NCI-H1930 (cell line): ENCODE measurements at places on chromosomes 12 and 14.

DNA sequence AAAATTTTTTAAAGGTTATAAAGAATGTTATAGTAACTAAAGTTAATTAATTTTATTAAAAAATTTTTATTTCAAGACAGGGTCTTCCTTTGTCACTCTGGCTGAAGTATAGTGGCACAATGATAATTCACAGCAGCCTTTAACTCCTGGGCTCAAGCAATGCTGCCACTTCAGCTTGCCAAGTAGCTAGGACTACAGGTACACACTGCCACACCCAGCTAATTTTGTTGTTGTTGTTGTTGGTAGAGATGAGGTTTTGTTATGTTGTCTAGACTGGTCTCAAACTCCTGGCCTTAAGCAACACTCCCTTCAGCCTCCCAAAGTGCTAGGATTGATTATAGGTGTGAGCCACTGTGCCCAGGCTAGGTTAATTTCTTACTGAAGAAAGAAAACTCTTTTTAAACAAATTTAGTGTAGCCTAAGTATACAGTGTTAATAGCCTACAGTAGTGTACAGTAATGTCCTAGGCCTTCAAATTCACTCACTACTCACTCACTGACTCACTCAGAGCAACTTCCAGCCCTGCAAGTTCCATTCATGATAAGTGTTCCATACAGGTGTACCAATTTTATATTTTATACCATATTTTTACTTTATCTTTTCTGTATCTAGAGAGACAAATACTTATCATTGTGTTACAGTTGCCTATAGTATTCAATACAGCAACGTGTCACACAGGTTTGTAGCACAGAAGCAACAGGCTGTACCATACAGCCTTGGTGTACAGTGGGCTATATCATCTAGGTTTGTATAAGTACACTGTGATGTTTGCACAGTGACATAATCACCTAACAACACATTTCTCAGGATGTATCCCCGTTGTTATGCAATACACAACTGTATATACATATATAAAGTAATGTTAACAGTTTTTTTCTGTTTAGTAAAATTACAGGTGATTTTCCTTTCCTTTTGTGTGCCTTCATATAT, 24.7 kb upstream of the DNAAF2 start:
- no peak for DNase-seq

- no peak for DNase-seq
These were observed 239.7 kb downstream of the TRHDE start for GRCh38 chr12:72511906-72512305.

GRCh38 chr12:19675361-19675760, 236.1 kb downstream of the AEBP2 start:
- no peak for DNase-seq

DNA sequence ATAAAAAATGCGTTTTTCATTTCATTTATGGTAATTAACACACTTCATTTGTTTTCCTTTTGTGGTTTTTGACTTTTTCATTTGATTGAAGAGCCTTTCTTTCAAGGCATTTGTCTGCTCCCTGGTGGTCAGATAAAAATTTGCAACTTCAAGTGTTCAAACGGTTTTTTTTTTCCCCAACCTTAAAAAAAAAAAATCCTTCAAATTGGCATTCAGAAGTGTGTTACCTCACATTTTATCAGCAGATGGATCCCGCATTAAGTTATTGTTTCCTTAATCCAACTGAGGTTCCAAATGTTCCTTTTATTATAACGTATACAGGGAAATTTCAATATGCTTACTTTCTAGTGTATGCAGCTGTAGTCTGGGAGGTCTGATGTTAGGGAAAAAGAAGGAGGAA, 47.2 kb downstream of the MYF5 start:
- DNase-seq = no peak

DNA sequence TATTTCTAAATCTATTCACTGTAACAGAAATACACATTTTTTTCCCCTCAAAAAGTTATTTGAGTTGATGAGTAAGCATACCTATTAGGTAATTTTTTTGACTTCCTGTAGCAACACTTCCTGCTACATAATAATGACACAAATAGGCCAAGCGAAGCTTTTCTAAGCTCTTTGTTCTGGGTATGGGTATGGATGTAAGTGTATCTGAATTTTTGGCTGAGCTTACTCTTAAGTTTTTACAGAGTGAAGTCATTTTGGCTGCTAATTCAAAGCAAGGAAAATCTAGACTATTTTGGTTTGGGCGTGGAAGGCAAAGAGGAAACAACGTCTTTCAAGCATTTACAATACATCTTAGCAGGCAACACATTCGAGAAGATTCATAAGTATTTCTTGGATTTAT, 1206.0 kb upstream of the FLRT2 start:
- DNase-seq = no peak

GRCh38 chr12:106724934-106725333, 49.5 kb upstream of the RIC8B start:
- DNase-seq = no peak

- no peak for DNase-seq
These were observed 10.8 kb downstream of the ITPK1 start for GRCh38 chr14:93104961-93105360.

DNA sequence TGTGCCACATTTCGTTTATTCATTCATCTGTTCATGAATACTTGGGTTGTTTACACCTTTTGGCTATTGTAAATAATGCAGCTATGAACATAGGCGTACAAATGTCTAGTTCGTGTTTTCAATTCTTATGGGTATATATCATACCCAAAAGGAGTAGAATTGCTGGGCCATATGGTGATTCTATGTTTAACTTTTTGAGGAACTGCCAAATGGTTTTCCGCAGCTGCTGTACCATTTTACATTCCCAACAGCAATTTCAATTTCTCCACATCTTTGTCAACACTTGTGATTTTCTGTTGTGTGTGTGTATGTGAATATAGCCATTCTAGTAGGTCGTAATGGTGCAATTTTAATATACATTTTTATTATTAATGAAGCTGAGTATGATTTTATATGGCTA, 326.2 kb downstream of the ETNK1 start:
- no peak for DNase-seq

DNA sequence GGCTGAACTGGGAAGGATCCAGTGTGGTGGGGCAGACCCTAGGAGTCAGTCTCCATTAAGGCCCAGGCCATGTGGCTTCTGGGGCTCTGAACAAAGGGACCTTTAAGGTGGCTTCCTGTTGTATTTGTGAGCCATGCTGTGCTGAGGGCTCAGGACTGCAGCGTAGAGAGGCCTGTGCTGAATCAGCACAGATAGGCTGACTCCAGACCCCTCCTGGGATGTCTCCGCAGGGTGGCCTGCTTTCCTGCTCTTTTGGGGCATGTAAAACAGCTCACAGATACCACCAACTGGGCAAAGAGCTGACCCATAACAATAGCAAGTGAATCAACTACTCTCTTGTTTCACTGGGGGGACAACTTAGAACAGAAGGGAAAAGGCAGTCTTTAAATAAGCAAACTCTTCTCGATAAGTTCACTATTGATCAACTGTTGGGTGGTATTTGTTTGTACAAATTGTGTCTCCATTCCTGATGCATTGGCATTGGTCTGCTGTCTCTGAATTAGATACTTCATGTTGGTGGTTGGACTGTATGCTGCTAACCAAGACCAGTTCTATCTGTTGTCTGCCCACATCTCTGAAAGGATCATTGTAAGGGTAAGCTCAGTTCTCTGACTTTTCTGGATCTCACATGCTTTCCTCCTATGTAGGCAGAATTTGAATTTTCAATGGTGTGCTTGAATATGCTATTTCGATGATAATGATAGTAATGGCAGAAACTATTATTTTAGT, 71.8 kb downstream of the MYRFL start:
- no peak for DNase-seq

DNA sequence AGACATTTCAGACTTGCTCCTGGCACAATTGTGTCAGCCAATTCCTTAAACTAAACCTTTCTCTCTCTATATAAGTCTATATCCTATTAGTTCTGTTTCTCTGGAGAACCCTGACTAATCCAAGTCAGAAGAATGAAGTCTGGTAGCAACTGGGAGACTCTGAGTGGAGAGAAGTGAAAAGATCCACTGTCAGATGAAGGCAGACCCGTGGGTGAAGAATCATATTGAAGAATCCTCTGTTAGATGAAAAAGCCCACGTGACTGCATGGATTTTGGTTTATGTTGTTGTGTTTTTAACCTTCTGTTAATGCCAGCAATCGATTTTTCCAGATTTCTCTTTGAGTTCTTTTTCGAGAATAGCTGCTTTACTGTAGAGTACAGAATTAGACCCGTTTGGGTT, 29.5 kb upstream of the APOLD1 start:
- DNase-seq = no peak

- DNase-seq = no peak
These were observed 39.8 kb downstream of the CACNA2D4 start for GRCh38 chr12:1878695-1879094.

GRCh38 chr14:100025111-100025510, 40.1 kb upstream of the EVL start:
- peak; percentile 15 for DNase-seq

DNA sequence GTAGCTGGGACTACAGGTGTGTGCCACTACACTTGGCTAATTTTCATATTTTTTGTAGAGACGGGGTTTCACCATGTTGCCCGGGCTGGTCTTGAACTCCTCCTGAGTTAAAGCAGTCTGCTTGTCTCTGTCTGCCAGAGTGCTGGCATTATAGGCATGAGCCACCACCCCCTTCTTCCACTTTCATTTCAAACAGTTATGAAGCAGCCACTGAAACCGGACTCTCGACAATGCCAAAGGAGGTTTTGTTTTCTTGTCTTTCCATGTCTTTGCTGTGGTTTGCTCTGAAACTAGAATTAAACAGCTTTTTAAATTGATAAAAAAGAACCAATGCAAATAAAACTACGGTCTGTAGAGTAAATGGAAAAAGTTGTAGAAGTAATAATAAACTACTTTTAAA, 30.4 kb downstream of the RAP1B start:
- no peak for DNase-seq

DNA sequence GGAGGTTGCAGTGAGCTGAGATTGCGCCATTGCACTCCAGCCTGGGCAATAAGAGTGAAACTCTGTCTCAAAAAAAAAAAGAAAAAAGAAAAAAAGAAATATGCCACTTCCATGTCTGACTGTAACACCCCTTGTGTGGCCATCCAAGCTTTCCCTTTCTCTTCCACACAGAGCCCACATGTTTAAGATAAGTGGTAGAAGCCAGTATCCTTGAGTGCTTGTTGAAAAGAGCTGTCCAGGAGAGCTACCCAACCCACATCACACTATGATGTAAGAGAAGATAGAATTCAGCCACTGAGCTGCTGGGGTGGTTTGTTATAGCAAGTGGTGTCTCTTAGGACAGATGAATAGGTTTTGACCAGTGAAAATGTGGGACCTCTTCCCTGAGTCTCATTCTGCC, 82.1 kb downstream of the ZNF664 start:
- DNase-seq = no peak

- DNase-seq = no peak
These were observed 17.7 kb downstream of the STXBP6 start for GRCh38 chr14:25032092-25032784.

DNA sequence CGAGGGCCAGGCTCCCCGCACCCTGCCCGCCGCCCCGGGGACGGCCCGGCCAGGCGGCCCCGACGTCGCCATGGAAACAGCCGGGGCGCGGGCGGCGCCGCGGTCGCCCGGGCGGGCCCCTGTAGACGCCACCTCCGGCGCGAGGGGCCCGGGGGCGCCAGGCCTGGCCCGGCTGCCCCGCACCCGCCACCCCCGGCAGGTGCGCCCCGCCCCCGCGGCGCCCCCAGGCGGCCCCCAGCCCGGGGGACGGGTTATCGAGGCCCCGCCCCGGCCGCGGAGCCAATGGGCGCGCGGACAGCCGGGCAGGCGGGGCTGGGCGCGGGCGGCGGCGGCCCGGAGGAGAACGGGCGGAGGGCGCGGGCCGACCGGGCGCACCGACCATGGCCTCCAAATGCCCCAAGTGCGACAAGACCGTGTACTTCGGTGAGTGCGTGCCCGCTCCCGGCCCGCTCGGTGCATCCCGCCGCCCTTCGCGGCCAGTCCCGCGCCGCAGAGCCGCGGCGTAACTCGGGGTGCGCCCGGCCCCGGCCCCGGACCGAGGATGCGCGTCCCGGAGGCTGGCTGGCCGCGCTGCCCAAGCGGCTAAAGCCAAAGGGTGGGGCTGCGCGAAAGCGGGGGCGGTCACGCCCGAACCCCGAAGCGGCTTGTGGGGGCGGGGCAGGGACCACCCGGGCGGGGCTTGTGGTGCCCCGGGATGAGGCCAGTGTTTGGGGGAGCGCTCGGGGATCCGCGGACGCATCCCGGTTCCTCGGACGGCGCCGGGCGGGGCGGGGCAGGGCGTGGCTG, at the start of gene CRIP2:
CRIP2 (plus strand) TSS at position 339 of the 786 bp plus-strand sequence; CDS start at position 381, 42 bp downstream.
- DNase-seq = peak; percentile 77

DNA sequence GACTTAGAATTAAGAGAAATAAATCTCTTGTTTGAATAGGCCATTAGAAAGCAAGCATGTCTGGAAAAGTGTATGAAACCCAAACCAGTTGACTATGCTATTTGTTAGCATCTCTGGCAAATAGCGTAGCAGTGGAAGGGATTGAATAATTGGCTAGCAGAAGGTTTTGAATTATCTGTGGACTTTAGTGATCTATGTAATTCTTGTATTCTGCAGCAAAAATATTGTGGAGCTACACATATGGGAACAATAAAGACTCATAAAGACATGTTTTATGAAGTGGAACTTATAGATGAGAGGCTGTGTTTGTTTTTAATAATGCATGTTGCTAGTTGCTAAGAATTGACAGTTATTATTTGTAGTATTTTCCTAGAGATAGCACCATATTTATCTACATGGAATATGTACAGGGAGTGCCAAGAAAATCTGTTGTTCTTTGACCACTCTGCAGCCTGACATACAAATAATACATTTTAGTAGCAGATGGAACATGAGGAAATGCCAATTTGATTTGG, 4.7 kb downstream of the SRGAP1 start:
- DNase-seq = no peak
